Mucosa of gallbladder (tissue), 1 donor: ENCODE measurements at places on chromosomes 4 and X.

GRCh38 chr4:86556791-86557415 is 37.2 kb upstream of the PTPN13 start:
- DNase-seq, result no peak

GRCh38 chr4:89570931-89571330 is 263.3 kb upstream of the GPRIN3 start:
- DNase-seq, result no peak

DNA sequence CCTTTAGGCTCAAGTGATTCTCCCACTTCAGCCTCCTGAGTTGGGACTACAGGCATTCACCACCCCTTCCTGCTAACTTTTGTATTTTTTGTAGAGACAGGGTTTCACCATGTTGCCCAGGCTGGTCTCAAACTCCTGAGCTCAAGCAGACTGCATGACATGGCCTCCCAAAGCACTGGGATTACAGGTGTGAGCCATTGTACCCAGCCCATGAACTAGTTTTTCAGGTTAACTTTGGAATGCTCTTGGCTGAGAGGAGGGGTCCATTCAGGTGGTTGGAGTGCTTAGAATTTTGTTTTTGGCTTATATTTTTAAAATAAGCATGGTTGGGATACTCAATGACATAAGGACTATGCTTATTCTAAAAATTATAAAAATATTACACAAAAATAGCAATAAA is 355.7 kb upstream of the MAGEB16 start:
- DNase-seq, result no peak

- DNase-seq, result no peak
Observed at GRCh38 chr4:157217708-157218107, 2.8 kb upstream of the GRIA2 start.

GRCh38 chr4:77695774-77696173 is 90.2 kb downstream of the CXCL13 start:
- DNase-seq, result no peak

DNA sequence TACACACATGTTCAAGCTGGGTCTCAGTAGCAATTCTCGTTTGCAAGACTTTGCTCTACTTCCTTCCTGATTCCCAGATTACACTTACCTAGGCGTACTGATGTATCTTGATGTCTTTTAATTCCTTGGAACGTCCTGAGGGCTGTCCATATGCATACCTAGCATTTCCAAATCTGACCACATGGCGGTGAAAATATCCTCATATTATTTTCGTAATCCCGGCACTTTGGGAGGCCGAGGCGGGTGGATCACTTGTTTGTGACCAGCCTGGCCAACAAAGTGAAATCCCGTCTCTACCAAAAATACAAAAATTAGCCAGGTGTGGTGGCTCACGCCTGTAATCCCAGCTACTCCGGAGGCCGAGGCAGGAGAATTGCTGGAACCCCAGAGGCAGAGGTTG is 1786.3 kb upstream of the TENM3 start:
- no peak for DNase-seq

DNA sequence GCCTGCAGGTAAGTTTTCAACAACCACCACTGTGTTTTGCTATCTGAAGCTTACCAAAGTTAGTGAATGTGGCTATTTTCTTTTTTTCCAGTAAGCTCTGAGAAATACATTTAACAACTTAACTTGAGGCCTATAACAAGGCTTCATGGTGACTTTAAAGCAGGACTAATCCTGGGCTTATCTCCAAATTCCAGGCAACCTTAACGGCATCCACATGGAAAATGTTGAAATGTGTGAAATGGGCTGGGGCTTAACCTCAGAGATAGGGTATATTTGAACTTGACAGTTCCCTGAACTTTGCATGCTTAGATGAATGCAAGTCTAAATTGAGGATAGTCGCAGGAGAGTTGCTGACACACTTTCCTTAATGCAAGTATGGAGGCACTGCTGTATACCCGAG is 539.2 kb downstream of the GALNTL6 start:
- DNase-seq, result no peak

GRCh38 chr4:153013202-153013977 is 77.3 kb downstream of the FHDC1 start:
- no peak for DNase-seq

- DNase-seq, result no peak
Observed at GRCh38 chr4:8852118-8852704, 19.4 kb downstream of the HMX1 start.
